ENCODE measurements at places on chromosomes 11 and 22.

DNA sequence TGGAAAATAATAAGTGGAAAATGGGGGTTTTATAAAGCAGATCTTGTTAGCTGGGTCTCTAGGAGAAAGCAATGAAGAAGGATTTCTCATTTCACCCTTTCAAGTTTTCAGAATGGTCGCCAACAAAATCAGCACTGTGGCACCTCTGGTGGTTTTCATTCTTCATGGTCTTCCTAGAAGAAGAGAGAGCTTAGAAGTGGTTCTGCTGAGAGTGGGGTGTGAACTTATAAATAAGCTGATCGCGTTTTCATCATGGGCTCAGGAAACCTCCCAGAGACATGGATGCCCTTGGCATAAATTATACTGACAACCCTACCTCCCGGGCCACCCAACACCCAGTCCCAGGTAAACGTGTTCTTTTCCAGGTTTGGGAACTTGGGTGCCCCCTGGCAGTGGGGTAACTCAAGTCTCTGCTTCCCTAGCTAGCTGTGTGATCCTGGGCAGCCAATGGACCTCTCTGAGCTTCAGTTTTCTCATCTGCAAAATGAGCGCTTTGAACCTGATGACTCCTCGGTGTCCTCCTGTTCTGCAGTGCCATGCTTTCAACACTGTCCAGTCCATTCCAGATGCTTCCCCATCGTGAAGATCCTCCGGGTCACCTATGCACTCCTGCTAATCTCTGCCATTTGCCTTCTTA lies 72.6 kb upstream of the GRAMD1B start:
- no peak overlapping the region for H3K27ac ChIP-seq
- peaks cover 16% of the 10 kb centered on the region for H3K4me1 ChIP-seq
- no peaks in the 10 kb centered on the region for H3K36me3 ChIP-seq
- H3K27me3 ChIP-seq: peaks cover 56% of the 10 kb centered on the region
- H3K4me3 ChIP-seq: peak overlapping the region; percentile 89

DNA sequence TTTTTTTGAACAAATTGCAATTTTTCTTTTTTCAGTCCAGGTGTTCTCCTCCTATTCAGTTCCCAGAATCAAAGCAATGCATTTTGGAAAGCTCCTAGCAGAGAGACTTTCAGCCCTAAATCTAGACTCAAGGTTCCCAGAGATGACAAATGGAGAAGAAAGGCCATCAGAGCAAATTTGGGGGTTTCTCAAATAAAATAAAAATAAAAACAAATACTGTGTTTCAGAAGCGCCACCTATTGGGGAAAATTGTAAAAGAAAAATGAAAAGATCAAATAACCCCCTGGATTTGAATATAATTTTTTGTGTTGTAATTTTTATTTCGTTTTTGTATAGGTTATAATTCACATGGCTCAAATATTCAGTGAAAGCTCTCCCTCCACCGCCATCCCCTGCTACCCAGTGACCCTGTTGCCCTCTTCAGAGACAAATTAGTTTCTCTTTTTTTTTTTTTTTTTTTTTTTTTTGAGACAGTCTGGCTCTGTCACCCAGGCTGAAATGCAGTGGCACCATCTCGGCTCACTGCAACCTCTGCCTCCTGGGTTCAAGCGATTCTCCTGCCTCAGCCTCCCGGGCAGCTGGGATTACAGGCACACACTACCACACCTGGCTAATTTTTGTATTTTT lies 6.2 kb upstream of the UBE4A start:
- H3K4me1 ChIP-seq: no peaks in the 10 kb centered on the region
- H3K4me3 ChIP-seq: no peak overlapping the region
- H3K27me3 ChIP-seq: peaks cover 76% of the 10 kb centered on the region
- DNase-seq: no peak
- H3K36me3 ChIP-seq: no peaks in the 10 kb centered on the region

DNA sequence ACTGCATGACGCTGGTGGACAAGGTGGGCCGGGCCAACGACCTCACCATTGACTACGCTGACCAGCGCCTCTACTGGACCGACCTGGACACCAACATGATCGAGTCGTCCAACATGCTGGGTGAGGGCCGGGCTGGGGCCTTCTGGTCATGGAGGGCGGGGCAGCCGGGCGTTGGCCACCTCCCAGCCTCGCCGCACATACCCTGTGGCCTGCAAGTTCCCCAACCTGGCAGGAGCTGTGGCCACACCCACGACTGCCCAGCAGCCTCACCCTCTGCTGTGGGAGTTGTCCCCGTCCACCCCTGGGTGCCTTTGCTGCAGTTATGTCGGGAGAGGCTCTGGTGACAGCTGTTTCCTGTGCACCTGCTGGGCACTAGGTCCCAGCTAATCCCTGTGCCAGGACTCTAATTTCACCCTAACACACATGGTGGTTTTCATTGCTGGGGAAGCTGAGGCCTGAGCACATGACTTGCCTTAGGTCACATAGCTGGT lies 49.0 kb upstream of the PPP6R3 start:
- H3K27me3 ChIP-seq: no peaks in the 10 kb centered on the region
- no peaks in the 10 kb centered on the region for H3K4me1 ChIP-seq
- no peak overlapping the region for H3K27ac ChIP-seq

DNA sequence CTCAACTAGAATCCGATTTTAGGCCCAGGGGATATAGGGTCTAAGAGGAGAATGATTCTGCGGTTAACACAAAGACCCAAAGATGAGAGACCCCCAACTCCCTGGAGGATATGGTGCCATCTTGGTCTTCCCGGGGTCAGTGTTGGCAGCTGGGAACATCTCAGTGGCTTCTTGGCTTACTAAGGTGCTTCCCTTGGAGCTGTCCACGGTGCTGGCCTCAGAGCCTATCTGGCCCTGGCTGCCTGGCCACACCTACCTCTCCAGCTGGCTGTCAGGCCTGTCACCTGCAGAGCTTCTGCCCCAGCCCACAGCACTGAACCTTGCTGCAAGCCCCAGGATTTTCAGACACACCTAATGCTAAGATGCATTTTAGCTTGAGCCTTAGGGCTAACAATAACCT lies 70.7 kb upstream of the THY1 start:
- no peak overlapping the region for H3K4me3 ChIP-seq
- H3K4me1 ChIP-seq: no peaks in the 10 kb centered on the region
- peak; percentile 89 for DNase-seq
- no peak overlapping the region for H3K27ac ChIP-seq
- no peaks in the 10 kb centered on the region for H3K36me3 ChIP-seq

DNA sequence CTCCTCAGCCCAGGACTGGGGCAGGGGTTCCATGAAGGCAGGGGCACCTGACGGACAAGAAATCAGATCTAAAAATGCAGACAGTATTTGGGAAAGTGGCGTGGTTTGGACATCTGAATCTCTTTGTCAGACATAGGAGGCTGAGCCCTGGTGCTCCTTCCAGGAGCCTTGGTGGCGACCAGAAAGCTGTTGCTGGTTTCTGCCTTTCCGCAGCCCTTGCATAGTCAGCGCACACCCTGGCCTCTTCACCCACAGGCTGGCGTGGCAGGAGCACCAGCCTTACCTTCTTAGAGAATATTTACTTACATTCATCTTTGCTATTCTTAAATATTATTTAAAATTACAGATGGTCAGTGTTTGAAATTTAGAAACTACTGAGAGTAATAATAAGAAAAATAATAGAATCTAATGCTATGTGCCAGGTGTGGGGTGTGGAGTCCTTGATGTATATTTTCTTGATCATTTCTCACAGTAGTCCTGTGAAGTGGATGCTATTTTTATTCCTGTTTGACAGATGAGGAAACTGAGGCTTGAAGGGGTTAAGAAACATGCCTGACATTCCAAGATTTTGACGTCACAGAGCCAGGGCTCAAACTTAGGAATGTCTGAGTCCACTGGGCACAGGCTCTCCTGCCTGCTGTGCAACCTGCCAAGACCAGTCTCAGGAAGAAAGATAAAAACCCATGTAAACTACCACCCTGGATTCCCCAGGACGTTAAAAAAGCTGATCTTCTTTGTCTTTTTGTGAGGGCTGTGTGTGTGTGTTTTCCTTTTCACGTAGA lies 51.6 kb downstream of the TBC1D22A start:
- peaks cover 50% of the 10 kb centered on the region for H3K36me3 ChIP-seq
- H3K4me3 ChIP-seq: no peak overlapping the region
- peak overlapping the region; percentile 84 for H3K27ac ChIP-seq
- DNase-seq: no peak

DNA sequence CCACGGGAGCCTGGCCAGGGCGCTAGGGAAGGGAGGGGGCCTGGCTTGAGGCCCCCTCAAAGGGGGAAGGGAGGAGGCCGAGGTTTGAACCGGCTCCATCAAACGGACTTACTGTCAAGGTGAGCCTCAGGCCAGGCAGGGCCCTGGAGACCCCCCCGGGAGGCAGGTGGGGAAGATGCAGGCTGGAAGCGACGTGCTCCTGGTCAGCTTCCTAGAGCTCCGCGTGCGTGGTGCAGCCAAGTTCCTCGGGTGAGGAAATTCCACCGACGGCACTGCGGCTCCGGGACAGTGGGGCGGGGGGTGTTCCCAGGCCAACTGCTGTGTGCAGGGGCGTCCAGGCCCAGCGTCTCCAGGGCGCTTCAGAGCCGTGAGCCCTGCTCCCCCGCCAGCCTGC lies 7.2 kb upstream of the TRABD start:
- no peaks in the 10 kb centered on the region for H3K36me3 ChIP-seq
- peak; percentile 7 for DNase-seq
- H3K27me3 ChIP-seq: peaks cover 11% of the 10 kb centered on the region
- H3K27ac ChIP-seq: no peak overlapping the region
- peaks cover 19% of the 10 kb centered on the region for H3K4me1 ChIP-seq
- no peak overlapping the region for H3K4me3 ChIP-seq

DNA sequence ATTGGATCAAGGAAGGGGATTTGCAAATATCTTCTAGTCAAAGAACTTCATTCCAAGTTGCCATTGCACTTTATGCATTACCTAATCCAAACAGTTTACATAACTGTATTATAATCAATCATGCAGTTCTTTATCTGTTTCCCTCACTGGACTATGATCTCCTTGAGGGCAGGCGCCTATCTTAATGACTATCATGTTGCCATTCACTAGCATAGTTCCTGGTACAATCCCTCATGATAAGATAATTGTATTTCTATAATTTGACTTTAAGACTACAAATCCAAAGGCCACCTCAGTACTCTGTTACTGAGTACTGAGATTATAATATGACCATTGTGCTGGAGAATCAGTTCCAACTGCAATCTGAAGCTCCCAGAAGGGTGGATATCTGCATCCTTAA lies 278.7 kb upstream of the CCDC90B start:
- no peak overlapping the region for H3K27ac ChIP-seq
- no peak overlapping the region for H3K4me3 ChIP-seq
- H3K36me3 ChIP-seq: no peaks in the 10 kb centered on the region
- no peak for DNase-seq
- H3K27me3 ChIP-seq: peaks cover 4% of the 10 kb centered on the region
- H3K4me1 ChIP-seq: no peaks in the 10 kb centered on the region

GRCh38 chr22:41636467-41636866 lies 15.4 kb downstream of the XRCC6 start:
- H3K36me3 ChIP-seq: peaks cover 84% of the 10 kb centered on the region
- H3K4me3 ChIP-seq: no peak overlapping the region
- no peaks in the 10 kb centered on the region for H3K27me3 ChIP-seq
- no peak for DNase-seq
- no peaks in the 10 kb centered on the region for H3K4me1 ChIP-seq
- H3K27ac ChIP-seq: no peak overlapping the region
